ENCODE measurements at places on chromosomes 6 and 20.

GRCh38 chr6:17107863-17108262 is 6.0 kb downstream of the STMND1 start:
- no peak for DNase-seq

DNA sequence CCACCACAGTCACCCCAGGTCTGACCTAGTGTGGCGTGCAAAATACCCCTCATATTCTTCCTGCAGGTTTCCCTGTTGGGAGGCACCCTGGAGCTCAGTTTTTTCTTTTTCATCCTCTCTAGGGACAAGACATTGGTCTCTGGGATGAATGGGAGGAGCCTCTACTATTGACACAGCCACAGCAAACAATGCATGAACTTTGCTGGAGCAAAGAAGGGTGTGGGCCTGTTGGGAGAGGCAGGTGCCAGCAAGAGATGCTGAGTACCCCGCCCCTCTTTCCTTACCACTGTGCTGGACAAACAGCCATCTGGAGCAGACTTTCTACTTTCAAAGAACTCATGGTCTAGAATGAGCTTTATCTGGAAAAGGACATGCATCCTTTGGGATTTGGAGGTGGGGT is 10.1 kb downstream of the TGM3 start:
- no peak for DNase-seq

- DNase-seq: no peak
These were observed 213.9 kb downstream of the CENPW start for GRCh38 chr6:126553854-126554253.

DNA sequence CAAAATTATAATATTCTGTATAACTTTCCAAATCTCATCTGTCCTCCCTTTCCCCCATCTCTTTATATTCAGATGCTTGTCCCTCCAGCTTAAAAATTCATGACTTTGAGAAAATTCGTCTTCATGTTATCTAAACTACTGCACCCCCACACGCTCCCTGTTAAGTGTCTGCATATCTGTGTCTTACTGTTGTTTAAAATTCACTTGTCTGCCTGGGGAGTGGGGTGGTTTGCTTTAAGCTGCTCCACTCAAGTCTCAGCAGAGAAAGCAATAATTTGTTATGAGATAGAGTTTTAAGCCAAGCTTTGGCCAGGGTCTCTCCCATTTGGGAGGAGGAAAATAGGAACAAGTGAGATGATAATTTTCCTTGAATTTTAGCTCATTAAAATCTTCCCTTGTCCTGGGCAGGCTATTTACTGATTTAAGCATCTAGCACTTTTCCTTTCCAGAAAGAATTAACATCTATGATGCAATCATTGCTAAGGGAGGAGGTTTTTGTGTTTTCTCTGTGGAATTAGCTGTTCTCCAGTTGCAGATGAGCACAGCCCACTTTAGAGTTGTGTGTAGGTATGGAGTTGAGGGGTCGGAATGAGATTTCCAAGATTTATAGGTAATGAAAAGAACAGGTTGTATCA is 36.8 kb downstream of the MTHFD1L start:
- no peak for DNase-seq

DNA sequence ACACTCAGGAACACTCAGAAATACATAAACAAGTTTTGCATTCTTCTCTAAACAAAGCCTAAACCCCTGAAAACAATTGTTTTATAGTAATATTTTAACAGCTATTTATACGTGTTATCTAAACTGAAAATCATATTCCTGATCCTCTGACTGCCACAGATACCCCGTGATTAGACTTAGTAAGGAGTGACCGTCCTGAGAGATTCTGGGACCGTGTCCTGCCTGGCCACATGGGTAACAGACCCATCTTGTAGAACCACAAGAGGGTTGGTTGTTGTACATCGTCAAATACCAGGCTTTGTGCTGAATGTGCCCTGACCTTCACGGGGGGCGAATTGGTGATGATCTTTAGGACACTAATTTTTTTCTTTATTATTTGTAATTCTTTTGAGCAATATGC is 214.4 kb downstream of the TMEM242 start:
- no peak for DNase-seq

All from skeletal muscle cell (primary cell).